ENCODE measurements at places on chromosomes 2 and 18.

GRCh38 chr2:111632661-111633060, 251.3 kb downstream of the ANAPC1 start:
- DNase-seq = peak; percentile 50

DNA sequence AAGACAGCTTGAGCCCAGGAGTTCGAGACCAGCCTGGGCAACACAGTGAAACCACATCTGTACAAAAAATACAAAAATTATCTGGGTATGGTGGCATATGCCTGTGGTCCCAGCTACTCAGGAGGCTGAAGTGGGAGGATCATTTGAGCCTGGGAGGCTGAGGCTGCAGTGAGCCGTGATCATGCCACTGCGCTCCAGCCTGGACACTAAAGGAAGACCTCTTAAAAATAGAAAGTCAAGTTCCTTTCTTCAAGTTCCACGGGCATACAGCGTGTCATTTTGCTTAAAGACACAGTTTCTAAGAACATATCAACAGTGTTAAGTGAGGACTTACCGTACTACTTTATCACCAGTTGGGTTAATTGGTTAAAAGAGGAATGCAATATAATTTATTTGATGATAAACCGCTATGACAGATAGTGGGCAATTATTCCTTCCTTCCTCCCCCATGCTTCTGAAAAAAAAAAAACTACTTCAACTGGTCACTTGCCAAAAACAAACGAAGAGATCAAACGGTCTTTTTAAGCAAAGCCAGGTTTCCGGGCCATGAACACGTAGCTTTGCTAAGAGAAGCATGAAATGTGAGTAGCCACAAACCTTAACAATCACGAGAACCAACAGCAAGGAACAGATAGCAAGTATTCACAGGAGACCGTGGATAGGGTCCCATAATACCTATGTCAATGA, 21.4 kb downstream of the AP1S3 start:
- DNase-seq = no peak

- DNase-seq = no peak
Measured at GRCh38 chr18:21960189-21960588, 209.2 kb upstream of the GATA6 start.

DNA sequence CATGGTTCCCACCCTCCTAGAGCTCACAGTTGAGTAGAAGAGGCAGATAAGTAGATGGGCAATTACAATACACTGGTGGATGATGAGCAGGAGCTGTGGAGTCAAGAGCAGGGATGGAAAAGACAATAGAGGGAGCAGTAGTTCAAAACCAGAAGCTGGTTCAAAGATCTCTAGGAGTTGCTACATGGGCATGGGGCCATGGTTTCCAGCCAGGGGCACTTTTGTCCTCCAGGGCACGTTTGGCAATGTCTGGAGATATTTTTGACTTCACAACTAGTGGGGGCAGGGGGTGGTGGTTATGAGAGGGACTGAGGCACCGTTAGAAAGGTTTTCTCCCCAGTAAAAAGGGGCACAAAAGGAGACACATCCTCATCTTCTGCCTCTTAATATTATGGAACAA, 236.0 kb downstream of the DYSF start:
- DNase-seq = no peak

DNA sequence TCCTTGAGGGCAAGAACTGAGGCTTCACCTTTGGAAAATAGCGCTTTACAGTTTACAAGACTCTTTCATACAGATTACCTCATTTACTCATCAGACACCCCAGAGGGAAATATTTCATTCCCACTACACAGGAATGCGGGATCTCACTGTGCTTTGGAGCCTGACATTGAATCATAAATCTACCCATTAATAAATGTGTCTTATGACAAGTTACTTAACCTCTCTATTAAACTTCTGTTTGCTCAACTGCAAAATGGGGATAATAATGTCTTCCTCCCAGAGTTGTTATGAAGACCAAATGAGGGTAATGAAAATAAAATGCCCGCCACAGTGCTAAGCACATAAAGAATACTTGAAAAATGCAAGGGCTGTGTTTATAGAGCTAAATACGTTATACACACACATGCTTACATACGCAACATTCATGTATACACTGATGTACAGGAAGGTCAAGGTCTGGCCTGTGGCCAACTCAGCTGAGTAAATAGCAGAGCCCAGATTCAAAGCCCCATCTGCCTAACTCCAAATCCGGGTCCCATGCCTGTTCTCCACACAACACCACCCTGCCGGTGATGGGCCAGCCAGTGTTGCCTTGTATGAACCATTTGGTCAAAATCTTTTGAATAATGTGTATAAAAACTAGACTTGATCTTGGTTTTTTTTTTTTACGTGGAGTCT, 77.8 kb upstream of the STPG4 start:
- no peak for DNase-seq
